Cardiac septum (tissue), 1 donor: ENCODE measurements at places on chromosomes 11 and 22. TPM values are rescaled to one million over a fixed set of nuclear protein-coding genes. Genes with fewer than 3 reads are reported as not detected.

DNA sequence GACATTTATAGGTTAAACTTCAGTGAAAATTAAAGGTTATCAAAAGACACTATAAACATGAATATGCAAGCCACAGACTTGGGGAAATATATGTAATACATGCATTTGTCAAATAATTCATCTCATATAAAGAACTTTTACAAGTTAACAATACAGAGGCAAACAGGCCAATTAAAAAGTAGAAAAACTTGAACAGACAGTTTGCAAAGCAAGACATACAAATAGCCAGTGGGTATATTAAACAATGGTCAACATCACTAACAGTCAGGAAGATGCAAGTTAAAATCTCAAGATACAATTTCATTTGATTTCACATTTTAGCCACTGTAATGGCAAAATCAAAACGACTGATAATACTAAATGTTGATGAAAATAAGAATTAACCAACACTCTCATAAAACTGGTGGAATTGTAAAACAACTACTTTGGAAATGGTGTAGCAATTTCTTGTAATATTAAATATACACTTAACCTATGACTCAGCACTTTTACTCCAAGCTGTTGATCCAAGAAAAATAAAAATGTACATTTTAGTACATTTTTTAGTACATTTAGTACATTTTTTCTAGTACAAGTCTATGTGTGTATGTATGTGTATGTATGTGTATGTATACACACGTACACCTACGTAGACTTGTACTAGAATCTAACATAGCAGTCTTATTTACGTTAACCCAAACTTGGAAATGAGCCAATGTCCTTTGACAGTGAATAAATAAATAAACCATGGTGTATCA is 62.8 kb downstream of the LRRC74B start:
- DNase-seq, result no peak

DNA sequence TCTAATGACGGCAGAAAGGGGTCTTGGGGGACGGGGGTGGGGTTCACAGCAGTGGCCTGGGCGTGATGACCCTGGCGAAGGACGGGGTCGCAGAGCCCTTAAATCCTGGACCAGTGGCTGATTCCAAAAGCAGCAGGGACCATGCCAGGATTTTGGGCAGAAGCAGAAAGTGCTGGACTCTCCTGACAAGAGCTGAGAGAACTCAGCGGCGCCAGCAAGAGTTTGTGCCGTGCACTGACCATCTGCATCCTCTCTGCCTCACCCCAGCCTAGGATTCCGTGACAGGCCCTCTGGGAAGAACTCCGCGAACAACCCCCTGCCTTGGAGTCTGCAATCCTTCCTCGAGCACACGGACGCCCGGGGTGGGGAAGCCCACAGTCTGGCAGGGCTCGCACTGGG is 644 bp upstream of the NDUFV1 start:
- DNase-seq, result no peak

GRCh38 chr11:102920118-102920684 is 35.3 kb downstream of the MMP13 start:
- DNase-seq, result no peak

DNA sequence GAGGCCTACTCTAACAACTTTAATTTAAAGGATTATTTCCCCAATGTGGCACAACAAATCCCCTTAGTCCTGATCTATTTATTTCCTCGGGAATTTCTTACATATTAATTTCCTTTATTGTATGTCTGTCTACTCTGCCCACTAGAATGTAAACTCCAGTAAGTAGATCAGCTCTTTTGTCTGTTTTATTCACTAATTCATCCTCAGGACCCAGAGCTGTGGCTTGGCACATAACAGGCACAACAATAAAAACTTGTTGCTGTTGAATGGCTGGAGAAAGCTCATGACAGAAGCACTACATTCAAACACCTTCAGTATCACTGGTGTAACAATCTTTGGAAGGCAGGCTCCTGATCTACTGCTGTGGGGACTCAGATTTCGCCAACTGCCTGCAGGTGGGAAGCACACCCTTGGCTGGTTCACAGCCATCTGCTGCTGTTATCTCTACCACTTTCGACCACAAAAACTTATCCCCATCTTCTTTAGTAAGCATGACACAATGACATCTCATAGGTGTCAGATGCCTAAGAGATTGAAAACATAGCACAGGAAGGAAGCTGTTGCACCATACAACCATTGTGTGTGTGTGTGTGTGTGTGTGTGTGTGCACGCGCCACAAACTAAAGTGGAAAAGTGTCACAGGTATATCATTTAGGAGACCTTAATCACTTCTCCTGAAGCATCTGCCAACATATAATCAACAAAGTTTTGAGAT is 11.9 kb downstream of the HIRA start:
- no peak for DNase-seq

- no peak for DNase-seq
Observed at GRCh38 chr22:33467620-33468095, 409.5 kb upstream of the SYN3 start.

GRCh38 chr11:1123970-1124369 is 33.8 kb upstream of the MUC5AC start:
- DNase-seq, result no peak

GRCh38 chr11:119169282-119169719 is 776 bp downstream of the NLRX1 start:
- no peak for DNase-seq

GRCh38 chr22:50626850-50627641 is 906 bp downstream of the ARSA start:
- peak; percentile 63 for DNase-seq

GRCh38 chr22:19628038-19628776 is 86.1 kb upstream of the SEPTIN5 start:
- no peak for DNase-seq

- no peak for DNase-seq
Observed at GRCh38 chr22:46574993-46575910, 37.8 kb upstream of the CELSR1 start.

DNA sequence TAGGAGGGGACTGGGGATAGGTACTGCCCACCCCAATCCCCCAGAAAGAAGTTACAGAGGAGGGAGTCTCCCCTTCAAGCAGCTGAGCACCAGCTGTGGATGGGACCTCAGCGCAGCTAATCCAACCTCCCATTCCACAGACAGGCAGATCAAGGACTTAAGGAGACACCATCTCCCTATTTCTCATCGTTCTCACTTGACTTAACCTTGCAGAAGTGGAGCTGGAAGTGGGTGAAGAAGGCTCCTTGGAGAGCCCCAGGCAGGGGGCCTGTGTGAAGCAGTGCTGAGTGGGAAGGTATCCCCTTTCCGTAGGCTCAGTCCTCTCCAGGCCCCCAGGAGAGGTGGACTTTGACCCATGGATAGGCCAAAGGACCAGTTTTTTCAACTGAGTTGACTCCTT is 27.3 kb downstream of the USP35 start:
- DNase-seq, result no peak

DNA sequence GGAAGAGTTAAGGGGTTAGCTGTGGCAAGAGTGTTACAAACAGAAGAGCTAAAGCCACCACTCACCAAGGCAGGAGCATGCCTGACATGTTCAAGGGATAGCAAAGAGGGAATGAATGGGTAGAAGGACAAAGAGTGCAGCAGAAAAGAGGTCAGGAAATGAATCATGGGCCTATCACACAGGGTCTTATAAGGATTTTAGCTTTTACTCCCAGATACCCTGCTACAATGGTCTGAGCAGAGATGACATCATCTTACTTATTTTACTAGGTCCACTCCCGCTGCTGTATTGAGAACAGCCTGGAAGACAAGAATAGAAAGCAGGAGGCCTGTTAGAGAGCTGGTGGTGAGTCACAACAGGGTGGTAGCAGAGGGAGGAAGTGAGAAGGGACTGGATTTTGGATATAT is 9.8 kb downstream of the TRAF6 start:
- DNase-seq, result no peak

- DNase-seq, result no peak
Observed at GRCh38 chr11:43392713-43393112, 34.0 kb downstream of the TTC17 start.

DNA sequence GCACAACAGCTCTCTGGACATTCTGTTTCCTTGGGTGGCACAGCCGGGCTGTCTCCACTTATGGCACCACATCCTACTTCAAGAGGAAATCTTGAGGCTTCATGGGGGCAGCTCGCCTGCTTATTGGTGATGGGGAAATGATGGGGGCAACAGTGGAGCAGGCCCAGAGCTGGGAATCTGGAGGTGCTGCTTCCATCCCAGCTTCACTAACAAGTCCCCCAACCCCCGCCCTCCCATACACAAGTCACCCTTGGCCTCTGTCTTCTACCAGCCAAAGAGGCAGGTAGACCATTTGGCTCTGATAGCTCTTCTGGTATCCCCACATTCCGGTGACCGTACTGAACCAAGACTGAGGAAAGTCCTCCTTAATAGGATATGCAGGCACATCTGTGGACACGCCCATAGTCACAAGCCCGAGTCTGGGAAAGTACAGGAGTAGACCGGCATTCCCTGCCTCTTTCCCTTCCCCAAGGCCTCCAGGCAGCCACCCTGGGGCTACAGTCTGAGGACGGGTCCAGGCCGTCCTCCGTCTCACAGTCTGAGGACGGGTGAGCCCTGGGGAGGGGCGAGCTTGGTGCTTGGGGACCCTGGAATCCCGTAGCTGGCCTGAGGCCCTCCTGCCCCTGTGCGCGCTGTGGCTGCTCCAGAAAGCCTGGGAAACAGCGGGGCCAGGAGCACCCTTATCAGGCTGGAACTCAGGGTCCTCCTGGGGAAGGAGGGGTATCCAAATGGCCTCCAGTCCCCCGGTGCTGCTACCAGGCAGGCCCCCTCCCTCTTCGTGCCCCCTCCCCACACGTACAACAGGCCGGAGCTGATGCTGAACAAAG is 145.6 kb downstream of the FEZ1 start:
- DNase-seq, result no peak

DNA sequence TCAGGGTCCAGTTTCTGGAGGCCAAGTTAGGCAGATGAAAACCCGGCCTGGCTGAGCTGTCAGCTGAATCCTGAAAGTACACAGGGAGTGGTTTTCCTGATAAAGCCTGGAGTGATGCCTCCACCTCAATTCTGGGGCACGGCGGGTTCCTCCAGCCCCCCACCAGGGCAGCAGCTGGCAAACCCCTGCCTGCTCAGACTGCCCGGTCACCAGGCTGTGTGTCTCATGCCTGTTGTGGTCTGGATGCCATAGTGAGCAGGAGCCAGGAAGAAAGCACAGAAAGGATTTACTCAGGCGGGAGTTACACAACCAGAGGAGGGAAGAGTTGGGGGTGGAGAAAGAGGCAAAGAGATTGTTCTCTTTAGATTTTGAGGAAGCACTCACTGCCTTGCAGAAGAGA is 119.9 kb upstream of the RASSF10 start:
- DNase-seq, result no peak

- no peak for DNase-seq
Observed at GRCh38 chr11:88474655-88475054, 137.1 kb upstream of the CTSC start.

DNA sequence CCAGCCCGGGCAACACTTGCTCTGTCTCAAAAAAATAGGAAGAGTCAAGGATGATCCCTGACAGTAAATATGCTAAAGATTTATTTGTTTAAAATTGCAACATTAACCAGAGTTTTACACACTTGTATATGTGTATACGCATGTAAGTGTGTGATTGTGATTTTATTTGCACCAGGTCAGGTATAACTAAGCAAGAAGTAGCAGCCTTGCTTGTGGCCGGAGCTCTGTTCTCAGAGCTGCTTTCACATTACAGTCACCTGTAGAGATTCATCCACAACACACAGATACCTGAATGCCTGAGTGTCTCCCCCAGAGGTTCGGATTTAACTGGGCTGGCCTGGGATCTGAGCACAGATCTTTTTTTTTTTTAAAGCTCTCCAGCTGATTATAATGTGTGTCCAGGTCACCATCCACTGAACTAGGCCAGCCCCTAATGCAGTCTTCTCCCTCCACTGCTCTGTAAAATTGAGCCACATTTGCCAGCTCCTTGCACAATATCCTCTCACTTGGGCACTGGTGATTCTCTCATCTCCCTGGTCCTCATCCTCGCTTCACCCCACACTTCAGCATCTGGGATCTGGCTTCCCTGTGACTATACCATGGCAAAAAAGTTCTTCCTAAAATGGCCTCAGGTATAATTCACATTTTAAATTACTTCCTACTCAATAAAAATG is 48.3 kb downstream of the LIF start:
- DNase-seq, result no peak

- no peak for DNase-seq
Observed at GRCh38 chr11:35066783-35067423, 72.1 kb upstream of the CD44 start.

NXPE1 gene
- total RNA-seq, result 0.11 TPM

RELA gene
- 45.0 TPM for total RNA-seq

OSBP2 gene
- total RNA-seq, result 8.9 TPM

KRTAP5-1 gene
- total RNA-seq, result not detected
